ENCODE measurements at places on chromosomes 13 and 19.

DNA sequence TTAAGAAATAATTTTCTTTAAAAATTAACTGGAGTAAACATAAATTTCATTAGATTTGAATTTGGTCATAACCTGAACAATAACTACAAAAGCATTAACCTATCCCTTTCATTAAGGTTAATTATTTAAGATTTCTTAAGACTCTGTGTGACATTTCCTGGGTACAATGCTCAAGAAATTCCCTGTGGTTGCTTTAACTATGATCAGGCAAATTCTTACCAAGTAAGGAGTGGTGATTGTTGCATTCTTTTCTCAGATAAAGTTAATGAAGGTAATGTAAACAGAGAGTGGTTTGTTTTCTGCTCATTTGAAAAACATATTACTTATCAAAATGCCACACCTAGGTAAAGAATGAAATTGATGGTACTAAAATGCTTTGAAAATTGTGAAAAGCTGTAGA, 114.8 kb upstream of the MIR17HG start:
- no peak for DNase-seq

- DNase-seq: no peak
Observed at GRCh38 chr19:768424-768823, 17.5 kb downstream of the MISP start.

DNA sequence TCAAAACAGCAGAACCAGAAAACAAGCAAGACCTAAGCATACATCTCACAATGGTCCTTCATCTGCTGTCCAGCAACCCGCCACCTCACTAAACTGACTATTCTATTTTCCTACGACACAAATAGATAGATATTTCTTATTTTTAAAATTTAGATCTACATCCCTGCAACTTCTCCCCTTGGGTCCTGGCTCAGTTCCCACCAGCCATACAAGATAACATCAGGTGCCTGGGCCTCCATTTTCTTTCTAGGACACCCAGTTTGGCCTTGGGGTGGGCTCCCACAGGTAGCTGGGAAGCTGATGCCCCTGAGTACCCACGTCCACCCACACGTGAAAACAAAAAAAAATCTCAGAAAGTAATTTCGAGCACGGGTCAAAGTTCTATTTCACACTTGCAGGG, 47.6 kb downstream of the TGDS start:
- DNase-seq: no peak

- DNase-seq: no peak
Observed at GRCh38 chr19:15666186-15666585, 6.7 kb upstream of the CYP4F12 start.

DNA sequence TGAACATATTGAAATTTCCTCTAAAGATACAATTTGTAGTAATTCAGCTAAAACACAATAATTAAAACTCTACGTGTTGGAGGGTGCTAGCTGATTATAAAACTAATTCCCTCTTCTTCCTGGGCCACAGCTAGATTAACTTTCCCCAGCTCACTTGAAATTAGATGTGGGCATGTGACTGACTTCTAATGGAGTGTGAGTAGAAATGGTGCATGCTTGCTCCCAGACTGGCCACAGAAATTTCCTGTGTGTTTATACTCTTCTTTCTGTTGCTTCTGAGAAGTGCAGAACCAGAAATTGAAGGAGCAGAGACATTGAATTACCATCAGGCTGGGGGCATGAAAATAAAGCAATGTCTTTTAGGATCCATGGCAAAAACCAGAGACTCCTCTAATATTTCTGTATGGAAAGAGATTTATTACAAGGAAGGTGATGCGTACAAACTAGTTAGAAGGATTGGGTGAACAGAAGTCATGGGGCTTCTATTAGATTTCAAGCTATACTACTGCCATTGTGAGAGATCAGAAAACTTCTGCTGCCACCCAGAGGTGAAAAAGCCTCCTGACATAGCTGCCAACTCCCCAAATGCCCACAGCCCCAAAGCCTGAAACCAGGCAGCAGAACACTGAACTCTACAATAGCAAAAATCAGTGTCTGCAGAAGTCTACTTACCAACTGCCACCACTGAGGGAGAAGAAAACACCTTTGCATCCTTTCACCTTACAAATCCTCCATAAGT, 379.2 kb upstream of the MIR17HG start:
- DNase-seq: peak; percentile 29

DNA sequence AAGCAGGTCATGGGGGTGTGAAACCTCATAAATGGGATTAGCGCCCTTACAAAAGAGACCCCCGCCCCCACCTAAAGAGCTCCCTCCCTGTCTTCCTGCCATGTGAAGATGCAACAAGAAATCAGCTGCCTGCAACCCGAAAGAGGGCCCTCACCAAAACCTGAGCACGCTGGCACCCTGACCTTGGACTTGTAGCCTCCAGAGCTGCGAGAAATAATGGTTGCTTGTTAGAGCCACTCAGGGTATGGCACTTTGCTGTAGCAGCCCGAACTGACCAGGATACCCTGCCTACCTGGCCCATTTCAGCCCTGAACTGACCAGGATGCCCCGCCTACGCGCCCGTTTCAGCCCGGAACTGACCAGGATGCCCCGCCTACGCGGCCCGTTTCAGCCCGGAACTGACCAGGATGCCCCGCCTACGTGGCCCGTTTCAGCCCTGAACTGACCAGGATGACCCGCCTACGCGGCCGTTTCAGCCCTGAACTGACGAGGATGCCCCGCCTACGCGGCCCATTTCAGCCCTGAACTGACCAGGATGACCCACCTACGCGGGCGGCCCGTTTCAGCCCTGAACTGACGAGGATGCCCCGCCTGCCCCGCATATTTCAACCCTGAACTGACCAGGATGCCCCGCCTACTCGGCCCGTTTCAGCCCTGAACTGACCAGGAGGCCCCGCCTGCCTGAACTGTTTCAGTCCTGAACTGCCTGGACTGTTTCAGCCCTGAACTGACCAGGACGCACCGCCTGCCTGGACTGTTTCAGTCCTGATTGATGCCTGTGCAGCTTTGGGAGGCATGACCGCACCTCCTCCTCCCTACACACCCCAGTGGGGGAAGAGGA, 120.0 kb downstream of the UQCRFS1 start:
- DNase-seq: no peak

DNA sequence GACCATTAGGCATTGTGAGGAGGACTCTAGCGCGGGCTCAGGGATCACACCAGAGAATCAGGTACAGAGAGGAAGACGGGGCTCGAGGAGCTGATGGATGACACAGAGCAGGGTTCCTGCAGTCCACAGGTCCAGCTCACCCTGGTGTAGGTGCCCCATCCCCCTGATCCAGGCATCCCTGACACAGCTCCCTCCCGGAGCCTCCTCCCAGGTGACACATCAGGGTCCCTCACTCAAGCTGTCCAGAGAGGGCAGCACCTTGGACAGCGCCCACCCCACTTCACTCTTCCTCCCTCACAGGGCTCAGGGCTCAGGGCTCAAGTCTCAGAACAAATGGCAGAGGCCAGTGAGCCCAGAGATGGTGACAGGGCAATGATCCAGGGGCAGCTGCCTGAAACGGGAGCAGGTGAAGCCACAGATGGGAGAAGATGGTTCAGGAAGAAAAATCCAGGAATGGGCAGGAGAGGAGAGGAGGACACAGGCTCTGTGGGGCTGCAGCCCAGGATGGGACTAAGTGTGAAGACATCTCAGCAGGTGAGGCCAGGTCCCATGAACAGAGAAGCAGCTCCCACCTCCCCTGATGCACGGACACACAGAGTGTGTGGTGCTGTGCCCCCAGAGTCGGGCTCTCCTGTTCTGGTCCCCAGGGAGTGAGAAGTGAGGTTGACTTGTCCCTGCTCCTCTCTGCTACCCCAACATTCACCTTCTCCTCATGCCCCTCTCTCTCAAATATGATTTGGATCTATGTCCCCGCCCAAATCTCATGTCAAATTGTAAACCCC, 2.8 kb upstream of the CEACAM5 start:
- peak; percentile 67 for DNase-seq

GRCh38 chr13:80888390-80888789, 547.5 kb upstream of the SPRY2 start:
- no peak for DNase-seq

GRCh38 chr19:55354698-55355212, at the start of gene COX6B2:
TSS of gene COX6B2 (minus strand) at chr19:55354719. CDS start at chr19:55354521, 198 bp downstream.
- no peak for DNase-seq

GRCh38 chr13:48400850-48401291, 12.0 kb downstream of the LPAR6 start:
- DNase-seq: peak; percentile 36

DNA sequence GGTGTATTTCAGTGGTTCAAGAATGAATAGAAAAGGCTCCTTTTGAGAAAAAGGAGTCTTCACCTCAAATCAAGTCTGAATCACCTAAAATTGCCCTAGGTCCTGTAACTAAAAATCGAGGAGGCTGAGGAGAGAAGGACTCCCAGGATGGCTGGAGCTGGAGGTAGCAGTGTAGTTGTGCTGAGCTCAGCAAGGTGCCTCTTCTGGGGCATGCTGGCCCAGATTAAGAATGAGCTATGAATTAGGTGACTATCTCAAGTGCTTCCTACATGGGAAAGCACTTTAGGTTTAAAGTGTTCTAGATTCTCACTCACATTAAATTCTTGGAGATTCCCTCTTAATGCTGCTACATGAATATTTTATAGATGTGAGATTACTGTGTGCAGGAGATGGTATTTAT, 28.8 kb upstream of the KL start:
- DNase-seq: no peak

- DNase-seq: peak; percentile 39
Observed at GRCh38 chr19:573519-573825, 1.1 kb downstream of the BSG start.

DNA sequence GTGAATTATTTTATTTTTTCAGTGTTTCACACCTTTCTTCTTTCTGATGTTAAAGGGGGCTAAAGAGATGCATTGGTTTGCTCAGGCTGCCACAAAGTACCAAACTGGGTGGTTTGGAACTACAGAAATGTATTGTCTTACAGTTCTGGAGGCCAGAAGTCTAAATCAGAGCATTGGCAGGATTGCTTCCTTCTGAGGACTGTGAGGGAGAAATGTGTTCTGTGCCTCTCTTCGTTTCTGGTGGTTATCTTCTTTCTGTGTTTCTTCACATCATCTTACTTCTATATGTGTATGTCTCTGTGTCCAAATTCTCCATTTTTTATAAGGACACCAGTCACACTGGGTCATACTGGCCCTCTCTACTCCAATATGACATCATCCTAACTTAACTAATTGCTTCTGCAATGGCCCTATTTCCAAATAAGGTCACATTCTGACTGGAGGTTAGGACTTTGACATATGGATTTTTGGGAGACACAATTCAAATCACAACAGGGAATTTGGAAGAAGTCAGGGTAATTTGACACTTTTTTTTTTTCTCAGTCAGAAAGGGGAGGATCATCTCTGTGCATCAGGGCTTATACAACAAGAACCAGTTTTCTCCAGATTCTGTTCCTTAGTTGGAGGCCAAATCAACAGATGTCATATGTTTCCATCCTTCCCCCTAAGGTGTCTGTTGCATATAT, 188.2 kb downstream of the KCNRG start:
- no peak for DNase-seq

DNA sequence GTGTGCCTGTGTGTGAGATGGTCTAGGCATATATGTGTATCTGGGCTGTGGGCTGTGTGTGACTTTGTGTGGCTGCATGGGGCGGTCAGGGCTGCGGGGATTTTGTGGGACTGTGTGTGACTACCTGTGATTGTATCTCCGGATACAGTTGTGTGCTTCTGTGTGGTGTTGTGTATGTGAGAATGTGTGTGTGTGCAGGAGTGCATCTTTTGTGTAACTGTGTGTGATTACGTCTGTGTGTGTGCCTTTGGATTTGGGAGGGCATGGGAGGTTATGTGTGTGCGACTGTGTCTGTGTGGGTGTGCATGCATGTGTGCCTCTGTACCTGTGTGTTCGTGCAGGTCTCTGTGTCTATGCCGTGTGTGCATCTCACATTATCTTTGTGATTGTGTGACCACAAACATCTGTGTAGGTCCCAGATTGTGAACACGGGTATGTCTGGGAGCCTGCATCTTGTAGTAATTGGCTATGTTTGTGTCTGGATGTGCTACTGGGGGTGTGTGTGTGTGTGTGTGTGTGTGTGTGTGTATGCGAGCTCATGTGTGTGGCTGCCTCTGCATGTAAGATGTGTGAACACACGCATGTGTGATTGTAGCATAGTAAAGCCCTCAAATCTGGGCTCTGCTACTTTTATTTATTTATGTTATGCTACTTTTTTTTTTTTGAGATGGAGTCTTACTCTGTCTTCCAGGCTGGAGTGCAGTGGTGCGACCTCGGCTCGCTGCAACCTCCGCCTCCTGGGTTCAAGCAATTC, 7.6 kb downstream of the EHD2 start:
- DNase-seq: no peak

DNA sequence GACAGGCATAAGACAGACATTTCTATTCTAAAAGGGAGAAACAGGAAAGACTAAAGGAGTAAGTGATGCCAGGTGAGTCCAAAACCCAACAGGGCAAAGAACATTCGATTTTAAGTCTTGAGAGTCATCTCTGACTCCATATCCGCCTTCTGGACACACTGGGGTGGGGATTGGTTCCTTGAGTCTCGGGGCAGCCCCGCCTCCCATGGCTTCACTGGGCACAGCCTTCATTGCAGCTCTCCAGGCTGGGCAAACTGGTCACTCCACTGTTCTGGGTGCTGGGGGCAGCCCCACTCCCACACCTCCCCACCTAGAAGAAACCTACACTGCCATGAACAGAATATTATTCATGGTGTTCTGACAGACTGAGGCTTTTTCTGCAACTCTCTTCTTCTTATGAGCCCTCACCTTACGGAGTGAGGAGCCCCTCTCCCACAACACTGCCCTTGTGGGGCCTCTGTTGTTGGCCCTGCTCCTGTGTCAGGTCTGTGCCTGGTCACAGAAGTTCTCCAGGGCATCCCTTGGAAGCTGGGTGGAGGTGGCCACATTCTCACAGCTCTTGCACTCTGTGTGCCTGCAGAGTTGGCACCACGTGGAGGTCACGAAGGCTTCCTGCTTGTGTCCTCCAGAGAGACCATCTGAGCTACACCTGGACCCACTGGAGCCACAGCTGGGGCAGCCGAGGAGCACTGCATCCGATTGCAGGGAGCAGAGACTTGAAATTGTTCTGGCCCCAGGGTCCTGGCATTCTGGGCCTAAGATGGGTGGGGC, 95.4 kb downstream of the COL4A2 start:
- no peak for DNase-seq

GRCh38 chr13:67538906-67539305, 308.8 kb upstream of the PCDH9 start:
- DNase-seq: no peak

GRCh38 chr13:98961503-98962105, 16.3 kb downstream of the DOCK9 start:
- no peak for DNase-seq

GRCh38 chr13:98284679-98285078, 107.6 kb upstream of the RNF113B start:
- no peak for DNase-seq

DNA sequence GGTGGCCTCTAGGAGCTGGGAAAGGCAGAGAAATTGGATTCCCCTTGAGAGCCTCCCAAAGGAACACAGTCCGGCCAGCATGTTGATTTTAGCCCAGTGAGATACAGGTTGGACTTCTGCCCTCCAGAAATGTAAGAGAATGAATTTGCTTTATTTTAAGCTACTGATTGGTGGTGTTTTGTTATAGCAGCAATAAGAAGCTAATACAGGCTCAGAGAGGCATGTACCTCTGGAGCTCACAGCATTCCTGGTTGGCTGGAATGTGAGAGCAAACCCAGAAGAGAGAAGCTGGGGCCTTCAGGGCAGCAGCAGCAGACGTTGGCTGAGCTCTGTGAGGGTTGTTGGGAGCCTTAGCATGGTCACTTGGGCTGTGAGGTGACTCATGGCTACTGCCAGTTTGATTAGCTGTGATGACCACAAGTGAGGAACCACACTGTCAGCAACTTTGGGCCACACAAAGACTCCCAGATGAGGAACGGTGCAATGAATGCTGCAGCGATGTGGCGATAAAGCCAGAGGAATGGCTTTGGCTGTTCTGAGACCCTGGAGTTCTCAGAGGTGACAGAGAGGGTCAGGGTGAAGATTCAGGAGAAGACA, 80.1 kb downstream of the CYSLTR2 start:
- no peak for DNase-seq

Measured in common myeloid progenitor, CD34-positive (primary cell).